ENCODE measurements at places on chromosomes 2 and 18. TPM values are rescaled to one million over a fixed set of nuclear protein-coding genes. Genes with fewer than 3 reads are reported as not detected.

Gene TMEM198
- total RNA-seq, result 2.5 TPM

Gene OR6B2
- not detected for total RNA-seq

DNA sequence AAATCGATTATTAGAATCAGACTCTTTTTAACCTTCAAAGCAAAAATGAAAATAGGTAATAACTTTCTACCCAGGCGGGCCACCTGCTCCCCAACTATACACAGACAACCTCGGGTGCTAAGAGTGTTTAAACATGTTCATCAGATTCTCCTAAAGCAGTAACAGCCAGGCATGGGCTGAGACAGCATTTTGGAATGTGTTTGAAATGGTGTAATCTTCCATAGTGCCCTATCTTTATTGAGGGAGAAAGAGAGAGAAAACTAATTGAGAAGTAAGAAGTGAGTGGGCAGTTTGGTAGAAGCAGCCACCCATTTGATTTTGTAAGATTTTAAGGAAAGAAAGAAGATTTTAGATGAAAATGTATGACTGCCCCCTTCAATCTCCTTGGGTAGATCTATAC lies 196.1 kb upstream of the CTAGE1 start:
- DNase-seq, result no peak

- no peak for DNase-seq
These were observed 430.2 kb downstream of the EIPR1 start for GRCh38 chr2:2947406-2947805.

- no peak for DNase-seq
These were observed 47.4 kb upstream of the CDCA7 start for GRCh38 chr2:173307293-173307692.

DNA sequence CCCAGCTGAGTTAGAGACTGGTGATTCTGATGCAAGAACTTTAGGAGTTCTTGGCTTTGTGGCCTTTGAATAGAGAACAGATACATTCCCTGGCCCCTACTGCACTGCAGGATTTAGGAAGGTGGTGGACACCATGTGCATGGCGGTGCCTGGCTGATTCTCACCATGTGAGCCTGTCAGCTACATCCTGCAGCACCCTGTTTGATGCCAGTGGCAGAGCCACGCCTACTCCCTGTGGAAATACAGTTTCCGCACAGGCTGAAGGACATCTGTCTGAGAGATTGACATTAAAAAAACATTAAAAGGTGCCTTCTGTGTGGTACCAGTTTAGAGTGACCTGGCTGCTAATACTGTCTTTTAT lies 50.0 kb downstream of the KCNE4 start:
- no peak for DNase-seq

Gene ANKRD53
- 0.12 TPM for total RNA-seq

DNA sequence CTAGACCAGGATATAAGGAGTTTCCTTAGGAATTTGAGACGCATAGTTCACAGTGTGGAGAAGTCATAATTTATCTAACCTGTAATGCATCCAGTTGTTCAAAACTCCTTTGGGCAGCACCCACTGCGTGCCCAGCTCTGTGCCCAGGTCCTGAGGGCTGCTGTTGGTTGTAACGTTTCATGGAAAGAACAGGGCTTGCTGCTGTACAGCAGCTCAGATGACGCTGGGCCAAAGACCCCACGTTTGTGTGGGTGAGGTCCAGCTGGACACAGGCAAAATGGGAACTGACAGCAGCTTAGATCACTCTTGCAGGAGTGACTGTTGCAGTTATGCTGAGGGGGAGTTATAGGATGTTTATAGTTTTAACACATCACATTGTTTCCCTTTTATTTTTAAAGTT lies 30.0 kb upstream of the HS6ST1 start:
- DNase-seq, result no peak
